ENCODE measurements at places on chromosomes 5 and 9. TPM values are rescaled to one million over a fixed set of nuclear protein-coding genes. Genes with fewer than 3 reads are reported as not detected.

GRCh38 chr5:96509316-96509715 lies 76.3 kb upstream of the PCSK1 start:
- DNase-seq = no peak

GRCh38 chr5:41835645-41836044 lies 34.6 kb downstream of the OXCT1 start:
- peak; percentile 40 for DNase-seq

- no peak for DNase-seq
Observed at GRCh38 chr5:145965804-145966203, 29.4 kb downstream of the SH3RF2 start.

- DNase-seq = no peak
Observed at GRCh38 chr5:133469846-133470245, 142.5 kb downstream of the FSTL4 start.

DNA sequence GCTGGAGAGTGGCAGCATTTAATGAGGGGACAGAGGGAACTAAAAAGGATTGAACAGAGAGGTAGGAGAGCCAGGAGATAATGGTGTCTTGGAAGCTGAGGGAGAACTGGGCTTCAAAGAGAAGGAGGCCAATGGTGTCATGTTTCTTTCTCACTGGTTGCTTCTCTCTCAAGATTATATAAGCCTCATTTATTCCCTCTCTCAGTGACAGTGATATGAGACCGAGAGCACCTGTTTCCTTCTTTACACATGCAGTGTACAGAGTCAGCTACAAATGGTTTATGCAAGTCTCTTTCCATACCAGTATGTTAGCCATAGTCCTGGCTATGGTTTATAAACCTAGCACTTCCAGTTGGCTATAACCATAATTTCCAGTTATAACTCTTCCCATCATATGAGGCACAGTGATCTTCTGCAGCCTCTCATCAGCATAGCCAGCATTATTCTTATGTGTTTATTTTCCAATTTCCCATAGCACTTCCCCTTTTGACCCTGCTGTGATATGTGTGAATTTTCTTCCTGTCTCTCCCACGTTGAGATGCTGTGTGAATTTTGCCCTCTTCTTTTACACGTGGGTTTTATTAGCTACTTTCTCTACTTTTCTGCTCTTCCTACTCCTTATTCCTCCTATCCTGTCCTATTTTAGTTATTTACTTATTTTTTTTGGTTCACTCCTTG lies 71.2 kb downstream of the UNC13B start:
- no peak for DNase-seq

DNA sequence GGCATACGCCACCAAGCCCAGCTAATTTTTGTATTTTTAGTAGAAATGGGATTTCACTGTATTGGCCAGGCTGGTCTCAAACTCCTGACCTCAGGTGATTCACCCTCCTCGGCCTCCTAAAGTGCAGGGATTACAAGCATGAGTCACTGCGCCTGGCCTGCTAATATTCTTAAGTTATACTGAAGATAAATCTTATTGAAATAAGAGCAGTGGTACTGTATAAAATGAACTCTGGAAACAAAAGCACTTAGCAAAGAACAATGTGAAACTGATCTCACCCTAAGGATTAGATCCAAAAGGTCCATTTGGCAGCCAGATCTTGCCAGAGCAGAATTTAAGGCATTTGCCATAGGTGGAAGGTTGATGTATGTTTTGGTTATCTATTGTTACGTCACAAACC lies 27.1 kb downstream of the CYSTM1 start:
- no peak for DNase-seq

DNA sequence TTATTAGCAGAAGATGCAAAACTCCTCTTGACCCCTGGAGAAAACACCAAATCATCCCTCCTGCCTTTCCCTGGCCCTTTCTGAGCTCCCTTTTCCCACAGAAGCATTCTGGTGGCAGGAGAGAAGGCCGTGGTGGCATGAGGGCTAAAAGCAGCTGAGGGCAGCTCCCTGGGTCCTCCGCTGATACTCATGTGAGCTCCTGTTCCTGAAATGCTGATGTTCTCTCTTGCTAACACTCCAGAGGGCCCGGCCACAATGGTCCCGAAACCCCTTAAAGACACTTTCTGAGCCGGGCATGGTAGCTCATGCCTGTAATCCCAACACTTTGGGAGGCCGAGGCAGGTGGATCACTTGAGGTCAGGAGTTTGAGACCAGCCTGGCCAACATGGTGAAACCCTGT lies 183.1 kb downstream of the HSPA4 start:
- DNase-seq = no peak

- no peak for DNase-seq
Observed at GRCh38 chr9:84793251-84793650, 123.7 kb downstream of the NTRK2 start.

- no peak for DNase-seq
Observed at GRCh38 chr9:133640160-133640559, 4.0 kb downstream of the DBH start.

- no peak for DNase-seq
Observed at GRCh38 chr5:92711956-92712355, 869.1 kb downstream of the NR2F1-AS1 start.

GRCh38 chr9:13088720-13089427 lies 190.6 kb downstream of the MPDZ start:
- DNase-seq = no peak

GRCh38 chr9:18997151-18997550 lies 35.9 kb downstream of the SAXO1 start:
- no peak for DNase-seq

DNA sequence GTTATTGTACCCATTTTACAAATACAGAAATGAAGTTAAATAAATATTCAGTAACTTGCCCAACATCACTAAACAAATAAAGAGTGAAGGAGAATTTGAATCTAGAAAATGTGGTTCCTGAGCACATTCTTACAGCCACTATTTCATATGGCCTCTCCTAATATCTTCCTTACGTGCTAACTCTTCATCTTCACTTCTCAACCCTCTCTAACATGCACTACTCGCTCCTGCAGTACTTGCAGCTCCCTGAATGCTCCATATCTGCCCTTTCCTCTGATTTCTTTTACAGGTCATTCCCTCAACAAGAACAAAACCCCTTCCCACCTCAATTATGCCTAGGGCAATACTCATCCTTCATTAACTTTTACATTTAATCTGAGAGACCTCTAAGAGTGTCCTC lies 711.5 kb downstream of the CETN3 start:
- no peak for DNase-seq

GRCh38 chr5:160054831-160055230 lies 45.9 kb downstream of the TTC1 start:
- no peak for DNase-seq

DNA sequence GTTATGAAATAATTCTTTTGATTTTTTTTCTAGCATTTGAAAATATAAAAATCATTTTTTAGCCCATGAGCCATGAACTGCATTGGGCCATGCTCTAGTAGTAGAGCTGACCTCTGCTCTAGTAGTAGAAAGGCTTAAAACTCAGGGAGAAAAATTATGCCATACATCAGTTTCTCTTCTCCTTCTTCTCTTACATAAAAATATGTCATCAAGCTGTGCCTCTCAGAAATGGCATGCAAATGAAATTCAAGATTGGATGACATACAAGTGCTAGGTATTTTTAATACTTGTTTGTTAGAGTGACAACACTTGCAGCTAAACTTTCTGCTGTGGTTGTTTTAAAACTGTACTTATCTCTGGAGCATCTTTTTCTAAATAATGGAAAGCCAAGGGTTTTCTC lies 42.1 kb upstream of the TMOD1 start:
- DNase-seq = no peak

DNA sequence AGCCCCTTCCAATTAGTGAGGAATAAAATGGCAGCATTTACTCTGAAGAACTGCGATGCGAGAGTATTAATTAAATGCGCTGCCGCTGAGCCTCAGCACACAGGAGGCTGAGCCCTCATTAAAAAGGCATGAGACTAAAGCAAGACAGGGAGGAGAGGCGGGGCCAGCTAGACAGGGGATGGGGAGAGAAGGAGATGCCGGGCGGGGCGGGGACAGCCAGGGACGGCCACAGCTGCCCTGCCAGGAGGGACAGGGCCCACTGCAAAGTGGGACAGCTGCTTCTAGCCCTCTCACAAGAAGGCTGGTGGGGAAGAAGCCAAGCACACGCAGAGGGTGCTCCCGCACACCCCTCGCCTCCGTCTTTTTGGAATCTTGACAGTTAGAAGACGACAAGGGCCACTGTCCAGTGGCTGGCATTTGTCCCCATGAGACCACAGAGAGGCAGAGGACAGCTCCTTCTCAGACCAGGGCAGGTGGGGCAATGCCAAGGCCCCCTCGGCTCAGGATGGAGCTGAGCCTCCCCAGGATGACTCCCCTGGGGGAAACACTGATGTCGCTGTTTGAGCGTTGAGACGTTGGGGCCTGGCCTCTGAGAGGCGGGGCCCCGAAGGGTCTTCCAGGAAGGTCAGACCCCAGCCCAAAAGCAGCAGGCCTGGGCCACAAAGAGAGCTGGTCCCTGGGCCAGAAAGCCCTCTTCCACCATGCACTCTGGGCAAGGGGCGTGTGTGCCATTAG lies 26.9 kb downstream of the ADAMTS2 start:
- DNase-seq = no peak

GRCh38 chr9:470552-471194 lies 256.0 kb downstream of the DOCK8 start:
- no peak for DNase-seq

- no peak for DNase-seq
Observed at GRCh38 chr5:162497455-162497854, 429.9 kb downstream of the GABRG2 start.

The CCDC127 gene
- 4.5 TPM for total RNA-seq

The DNLZ gene
- 49.4 TPM for total RNA-seq

The SLC34A3 gene
- total RNA-seq = not detected

The HEMGN gene
- total RNA-seq = not detected

The IL9 gene
- total RNA-seq = not detected

The PRRC1 gene
- 47.4 TPM for total RNA-seq

The STING1 gene
- 68.8 TPM for total RNA-seq

The HAVCR2 gene
- total RNA-seq = 32.1 TPM

All from tibial nerve (tissue), 4 donors.